Astrocyte of the cerebellum (primary cell): ENCODE measurements at places on chromosomes 16 and 17.

GRCh38 chr16:53876811-53877210, 172.9 kb downstream of the FTO start:
- DNase-seq, result no peak

DNA sequence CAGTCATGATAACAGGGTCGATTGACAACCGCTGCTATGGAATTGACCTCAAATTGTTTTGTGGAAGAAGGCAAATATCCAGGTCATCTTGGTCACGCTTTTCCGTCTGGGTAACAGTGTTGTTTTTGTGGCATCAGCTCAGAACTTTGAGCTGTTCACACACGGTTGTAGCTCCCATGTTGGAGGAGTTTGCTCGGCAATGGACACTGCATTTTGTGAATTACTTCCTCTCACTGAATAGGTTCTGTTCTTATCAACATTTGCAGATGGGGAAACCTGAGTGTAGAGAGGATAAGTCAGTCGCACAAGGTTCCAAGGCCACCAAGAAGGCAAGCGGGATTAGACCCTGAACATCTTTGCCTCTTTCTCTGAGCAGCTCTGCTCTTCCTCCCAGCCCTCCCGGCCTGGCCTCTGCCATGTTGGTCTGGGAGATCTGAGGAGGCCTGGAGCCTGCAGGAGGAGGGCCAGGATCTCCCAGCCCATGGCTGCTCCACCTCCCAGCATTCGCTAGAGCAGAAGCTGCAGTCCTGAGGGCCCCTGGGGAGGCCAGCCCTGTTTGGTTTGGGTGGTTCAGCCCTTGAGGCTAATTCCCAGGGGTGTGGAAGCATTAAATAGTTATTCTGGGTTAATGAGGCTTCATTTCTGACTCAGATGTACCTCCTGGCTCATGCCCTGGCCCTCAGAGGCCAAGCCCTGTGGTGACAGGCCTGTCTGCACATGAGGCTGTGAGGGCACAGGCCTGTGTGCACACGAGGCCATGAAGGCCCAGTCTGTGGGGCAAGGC, 154.1 kb upstream of the PLCG2 start:
- DNase-seq, result no peak

- no peak for DNase-seq
Observed at GRCh38 chr17:15890279-15890892, 54.5 kb upstream of the ADORA2B start.

GRCh38 chr16:90018652-90019542, at the start of gene DBNDD1:
Gene DBNDD1 (minus strand): TSS chr16:90019456. CDS start chr16:90019341, 115 bp downstream.
- DNase-seq, result no peak

DNA sequence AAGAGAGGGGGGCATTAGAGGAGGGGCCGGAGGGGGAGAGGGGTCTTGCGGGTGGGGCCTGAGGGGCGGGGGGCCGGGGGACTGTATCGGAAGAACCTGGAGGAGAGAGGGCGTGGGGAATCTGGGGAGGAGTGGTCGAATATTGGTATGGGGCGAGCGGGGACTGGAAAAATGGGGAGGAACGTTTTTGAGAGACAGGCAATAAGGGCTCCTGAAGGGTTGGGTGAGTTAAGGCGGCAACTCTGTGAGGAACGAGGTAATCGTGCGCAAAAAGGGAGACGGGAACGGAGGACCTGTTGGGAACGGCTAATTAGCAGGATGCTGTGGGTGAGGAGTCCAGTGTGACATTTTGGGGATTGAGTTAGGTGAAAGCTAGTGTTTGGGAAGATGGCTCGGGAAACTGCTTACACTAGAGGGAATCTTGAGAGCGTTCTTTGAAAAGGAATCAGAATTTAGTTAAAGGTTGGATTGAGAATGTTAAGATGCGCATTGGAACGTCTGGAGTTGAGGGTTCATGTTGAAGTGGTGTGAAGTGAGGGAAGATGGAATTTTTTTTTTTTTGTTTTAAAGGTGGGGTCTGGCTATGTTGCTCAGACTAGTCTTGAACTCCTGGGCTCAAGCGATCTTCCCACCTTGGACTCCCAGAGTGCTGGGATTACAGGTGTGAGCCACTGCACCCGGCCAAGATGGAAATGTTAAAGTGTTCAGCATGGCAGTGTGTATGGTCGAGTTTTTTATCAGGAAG, 662 bp downstream of the WIPF2 start:
- DNase-seq, result no peak

DNA sequence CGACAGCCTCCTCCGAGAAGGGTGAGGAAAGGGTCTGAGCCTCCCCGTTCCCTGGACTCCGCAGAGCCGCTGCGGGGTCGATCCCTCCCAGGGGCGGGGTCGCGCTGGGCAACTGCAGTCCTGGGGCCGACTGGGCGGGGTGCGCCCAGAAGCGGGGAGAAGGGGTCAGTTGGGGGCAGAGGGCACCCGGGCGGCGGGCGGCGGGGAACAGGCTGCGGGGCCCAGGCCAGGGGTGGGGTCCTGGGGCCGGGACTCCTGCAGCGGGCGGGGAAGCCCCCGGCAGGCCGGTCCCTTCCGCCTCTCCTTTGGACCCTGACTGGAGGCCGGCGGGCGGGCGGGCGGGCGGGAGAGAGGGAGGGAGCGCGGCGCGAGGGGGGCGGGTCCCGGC, 352 bp downstream of the GGNBP2 start:
- DNase-seq, result no peak

- no peak for DNase-seq
Observed at GRCh38 chr17:811051-811784, 29.1 kb downstream of the MRM3 start.

GRCh38 chr16:23015580-23015979, 133.7 kb downstream of the USP31 start:
- DNase-seq, result no peak

GRCh38 chr17:3282901-3283300, 15.3 kb downstream of the OR3A1 start:
- DNase-seq, result no peak

DNA sequence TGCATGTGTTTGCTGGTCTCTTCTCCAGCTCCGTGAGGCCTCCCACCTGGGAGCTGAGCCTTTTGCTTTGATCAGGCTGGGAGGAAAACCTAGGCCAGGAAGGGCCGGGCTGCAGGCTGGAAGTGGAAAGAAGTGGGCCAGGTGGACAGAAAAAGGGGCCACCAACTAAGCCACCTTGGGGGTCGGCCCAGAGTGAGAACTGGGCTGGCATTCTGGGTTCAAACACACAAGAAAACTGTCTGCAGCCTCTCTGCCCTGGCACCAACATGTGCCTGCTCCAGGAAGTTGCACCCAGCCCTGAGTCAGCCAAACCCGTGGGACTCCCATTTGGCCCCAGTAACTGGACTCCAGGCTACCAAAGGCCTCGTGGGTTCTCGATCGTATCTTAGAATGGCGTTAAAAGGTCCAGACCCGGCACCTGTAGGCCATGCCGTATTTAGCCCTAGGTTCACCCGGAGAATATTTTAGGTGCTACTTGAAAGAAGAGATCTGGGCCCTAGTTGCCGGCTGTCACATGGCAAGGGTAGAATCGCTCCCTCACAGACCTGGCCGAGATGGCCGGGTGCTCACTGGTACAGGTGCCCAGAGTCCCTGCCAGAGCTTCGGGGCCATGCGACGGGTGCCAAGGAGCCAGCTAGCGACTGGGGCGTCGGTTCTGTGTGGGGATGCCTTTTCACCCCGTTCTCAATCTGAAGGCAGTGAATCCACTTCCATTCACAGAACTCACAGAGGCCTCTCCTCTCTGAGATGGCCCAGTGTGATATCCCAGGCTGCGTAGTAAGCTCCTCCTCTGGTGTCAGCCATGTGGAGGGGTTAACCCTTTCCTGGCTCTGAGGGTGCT, 236.6 kb downstream of the MRTFB start:
- DNase-seq, result no peak

DNA sequence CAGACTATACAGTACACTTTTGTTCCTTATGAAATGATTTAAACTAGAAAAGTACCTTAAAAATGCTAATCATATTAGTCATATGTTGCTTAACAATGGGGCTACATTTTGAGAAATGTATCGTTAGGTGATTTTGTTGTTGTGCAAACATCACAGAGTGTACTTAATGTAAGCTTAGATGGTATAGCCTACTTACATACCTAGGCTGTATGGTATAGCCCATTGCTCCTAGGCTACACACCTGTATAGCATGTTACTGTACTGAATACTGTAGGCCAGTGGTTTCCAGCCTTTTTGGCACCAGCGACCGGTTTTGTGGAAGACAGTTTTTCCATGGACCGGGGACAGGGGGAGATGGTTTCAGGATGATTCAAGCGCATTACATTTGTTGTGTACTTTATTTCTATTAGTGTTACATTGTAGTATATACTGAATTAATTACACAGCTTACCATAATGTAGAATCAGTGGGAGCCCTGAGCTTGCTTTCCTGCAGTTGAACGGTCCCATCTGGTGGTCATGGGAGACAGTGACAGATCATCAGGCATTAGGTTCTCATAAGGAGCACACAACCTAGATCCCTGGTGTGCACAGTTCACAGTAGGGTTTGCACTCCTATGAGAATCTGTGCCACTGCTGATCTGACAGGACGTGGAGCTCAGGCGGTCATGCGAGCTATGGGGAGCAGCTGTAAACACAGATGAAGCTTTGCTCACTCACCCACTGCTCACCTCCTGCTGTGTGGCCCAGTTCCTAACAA, 35.0 kb upstream of the MRC2 start:
- no peak for DNase-seq

DNA sequence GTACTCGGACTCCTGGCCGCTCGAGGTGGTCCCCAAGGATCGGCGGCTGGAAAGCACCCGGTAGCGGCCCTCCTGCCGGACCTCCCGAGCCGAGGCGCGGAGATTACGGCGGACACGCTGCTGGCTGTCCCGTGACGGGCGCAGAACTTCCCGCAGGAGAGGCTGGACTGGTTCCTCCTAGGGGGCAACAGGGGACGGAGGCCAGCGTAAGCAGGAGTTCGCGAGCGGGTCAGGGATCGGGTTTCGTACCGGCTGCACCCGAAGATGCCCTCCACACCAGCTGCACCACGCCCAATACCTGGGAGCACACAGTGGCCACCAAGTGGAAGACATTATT, 341 bp downstream of the SLC7A6OS start:
- DNase-seq, result no peak

- DNase-seq, result no peak
Observed at GRCh38 chr16:56238188-56238587, 46.9 kb downstream of the GNAO1 start.

DNA sequence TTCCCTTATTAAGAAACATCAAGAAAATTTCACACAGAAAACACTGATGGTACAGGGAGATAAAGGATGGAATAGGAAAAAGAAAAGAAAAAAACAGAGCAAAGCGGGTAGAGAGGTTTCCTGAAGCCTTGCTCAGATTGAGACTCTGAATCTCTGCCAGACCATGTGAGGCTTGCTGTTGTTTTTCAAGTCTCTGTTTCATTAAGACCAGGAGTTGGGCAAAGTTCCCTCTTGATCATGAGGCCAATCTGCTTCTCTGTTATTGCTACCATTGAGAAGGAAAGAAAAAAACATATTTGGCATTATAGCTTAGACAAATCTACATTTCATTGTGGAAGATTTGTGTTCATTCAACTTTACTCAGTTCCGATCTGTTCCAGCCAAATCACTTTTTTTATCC, 201.6 kb upstream of the SOX9 start:
- no peak for DNase-seq

GRCh38 chr16:72475688-72476087, 303.7 kb upstream of the PMFBP1 start:
- no peak for DNase-seq

DNA sequence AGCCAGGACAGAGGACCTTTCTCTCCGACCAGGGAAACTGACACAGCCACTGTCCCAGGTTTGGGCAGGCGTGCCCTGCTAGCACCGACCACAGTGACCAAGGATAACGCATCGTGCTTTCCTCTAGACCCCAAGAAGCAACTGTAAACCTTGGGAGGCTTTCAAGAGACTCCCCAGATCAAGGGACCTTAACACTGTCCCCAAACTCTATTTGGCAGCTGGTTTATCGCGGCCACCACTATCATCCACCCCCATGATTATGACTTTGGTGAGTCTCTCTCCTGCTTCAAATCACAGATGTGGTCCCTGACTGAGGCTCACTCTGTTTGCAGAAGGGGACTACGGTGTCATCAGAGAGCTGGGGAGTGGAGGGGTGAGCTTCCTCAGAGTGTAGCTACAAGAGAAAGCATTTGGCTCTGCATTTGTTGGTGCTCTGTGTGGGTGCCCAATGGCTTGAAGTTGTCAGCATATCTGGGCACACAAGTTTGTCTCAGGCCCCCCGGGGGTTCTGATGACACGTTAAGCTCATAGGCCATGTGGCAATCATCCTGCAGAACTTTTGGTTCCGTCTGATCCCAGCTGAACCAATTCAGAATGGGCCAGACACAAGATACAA, 408.0 kb downstream of the SLC39A11 start:
- no peak for DNase-seq

GRCh38 chr17:69654981-69655855, 240.7 kb downstream of the MAP2K6 start:
- DNase-seq, result peak; percentile 79

DNA sequence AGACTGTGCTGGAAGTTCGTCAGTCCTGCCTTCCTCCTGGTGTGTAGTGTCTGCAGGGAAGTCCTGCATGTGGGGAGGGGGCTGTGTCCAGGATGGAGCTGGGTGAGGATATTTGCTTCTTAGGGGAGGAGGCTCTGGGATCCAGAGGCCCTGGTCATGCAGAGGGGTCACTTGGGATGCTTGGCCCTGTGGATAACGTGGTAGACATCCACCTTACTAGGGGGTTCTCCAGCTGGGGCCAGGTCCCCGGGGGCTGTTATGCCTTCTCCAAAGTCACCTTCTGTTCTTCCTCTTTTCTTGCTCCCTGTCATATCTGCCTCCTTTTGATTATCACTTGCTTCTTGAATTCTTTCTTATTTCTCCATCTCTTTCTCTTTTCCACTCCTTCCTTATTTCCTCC, 43.8 kb downstream of the SLC6A2 start:
- no peak for DNase-seq

- DNase-seq, result no peak
Observed at GRCh38 chr16:24729951-24730815, 732 bp downstream of the TNRC6A start.

GRCh38 chr16:3023415-3023668, 400 bp downstream of the HCFC1R1 start:
- no peak for DNase-seq

- DNase-seq, result no peak
Observed at GRCh38 chr17:76539631-76540271, at the start of gene PRCD. Gene PRCD (plus strand): TSS chr17:76540044. CDS start chr17:76540142, 98 bp downstream.

DNA sequence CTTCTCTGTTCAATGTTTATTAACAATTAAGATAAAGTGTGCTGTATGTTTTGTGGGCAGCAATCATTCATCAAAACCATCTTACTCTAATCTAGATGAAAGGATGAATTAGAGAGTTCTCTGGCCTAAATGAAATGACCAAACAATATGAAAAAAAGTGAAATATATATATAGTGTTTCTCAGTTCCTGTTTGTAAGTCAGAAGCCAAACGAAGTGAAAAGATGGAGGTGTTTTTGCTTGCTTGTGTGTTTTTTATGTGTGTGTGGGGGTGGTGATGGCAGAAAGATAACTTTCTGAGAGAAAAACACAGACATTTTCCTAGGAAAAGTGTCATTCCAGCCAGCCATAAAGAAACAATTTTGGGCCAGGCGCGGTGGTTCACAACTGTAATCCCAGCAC, 138.6 kb downstream of the CDH8 start:
- no peak for DNase-seq

- DNase-seq, result no peak
Observed at GRCh38 chr17:29084541-29085146, 41.7 kb downstream of the PIPOX start.
